ENCODE measurements at places on chromosomes 1 and 21.

DNA sequence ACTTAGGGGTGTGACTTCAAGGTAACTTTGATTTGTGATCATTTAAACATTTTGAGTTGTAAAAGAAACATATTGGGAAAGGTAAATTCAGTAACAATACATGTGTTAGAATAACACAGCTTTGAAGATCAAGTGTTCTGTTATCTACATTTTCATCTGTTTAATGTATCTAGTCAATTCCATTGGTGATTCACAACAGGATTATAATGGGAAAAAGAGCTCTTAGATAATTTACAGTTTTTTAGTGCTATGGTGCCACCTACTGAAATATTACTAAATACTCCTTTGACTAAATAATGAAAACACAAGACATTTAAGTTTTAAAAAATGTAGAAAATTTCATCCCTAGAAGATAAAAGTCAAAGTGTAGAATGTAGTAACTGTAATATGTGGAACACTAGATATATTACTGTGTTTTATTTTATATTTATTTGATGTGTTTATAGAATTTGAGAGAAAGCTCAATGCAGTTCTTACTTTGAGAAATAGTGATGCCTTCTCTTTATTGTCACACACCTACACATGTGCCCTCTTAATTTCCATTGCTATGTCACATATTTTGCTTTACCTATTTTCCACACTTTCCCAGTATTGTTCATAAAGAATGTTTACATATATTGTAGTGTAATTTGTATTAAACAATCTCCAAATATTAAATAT, 47.4 kb downstream of the PTPRC start:
- DNase-seq = no peak

DNA sequence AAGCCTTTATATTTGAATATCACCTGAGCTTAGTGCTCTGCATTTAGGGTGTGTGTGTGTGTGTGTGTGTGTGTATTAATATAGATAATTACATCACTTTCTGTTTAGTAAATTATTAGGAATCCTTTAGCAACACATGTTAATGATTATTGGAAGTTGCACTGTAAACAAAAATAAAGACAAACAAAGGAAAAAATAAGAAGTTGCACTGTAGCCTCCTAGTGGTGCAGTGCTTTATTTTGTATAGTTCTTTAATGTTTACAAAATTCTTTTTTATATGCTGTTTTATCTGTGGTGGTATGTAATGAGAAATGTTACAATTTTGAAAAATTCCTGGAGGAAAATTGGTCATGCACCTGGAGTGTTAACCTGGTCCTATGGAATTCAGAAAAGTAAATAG, 69.2 kb downstream of the UBE4B start:
- no peak for DNase-seq

DNA sequence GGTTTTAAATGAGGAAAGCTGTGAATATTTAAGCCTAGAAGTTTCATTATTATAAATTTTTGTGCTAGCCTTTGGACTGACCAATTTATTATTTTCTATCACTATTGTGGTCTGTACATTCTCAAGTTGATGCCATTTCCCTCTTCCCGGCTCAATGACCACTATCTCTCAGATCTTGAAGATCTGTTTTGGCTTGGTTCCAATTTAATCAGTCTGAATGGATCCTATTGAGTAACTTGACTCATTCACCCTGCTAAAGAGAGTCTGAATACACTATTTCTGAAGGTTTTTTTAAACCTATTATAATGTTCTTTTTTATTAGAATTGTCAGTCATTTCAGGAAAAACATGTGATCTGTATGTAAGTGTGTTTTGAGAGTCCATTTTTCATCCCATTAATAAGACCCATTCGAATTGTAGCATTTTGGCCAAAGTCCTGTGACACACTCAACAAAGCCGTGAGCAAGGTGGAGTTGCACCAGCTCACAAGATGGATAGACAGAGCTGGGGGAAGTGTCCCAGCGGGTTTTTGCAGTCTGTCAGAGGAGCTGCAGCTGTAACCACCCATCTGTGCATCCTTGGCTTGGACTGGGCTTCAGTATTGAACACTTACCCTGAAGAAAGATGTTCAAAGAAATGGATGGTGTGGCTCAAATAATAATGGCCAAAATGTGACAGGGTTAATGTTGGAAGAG, 145.6 kb downstream of the NFIA start:
- DNase-seq = peak; percentile 27

GRCh38 chr21:33033094-33033951, 7.6 kb downstream of the OLIG2 start:
- DNase-seq = no peak

- no peak for DNase-seq
Measured at GRCh38 chr1:228154021-228154669, 4.4 kb downstream of the GJC2 start.
